GM12878 (cell line): ENCODE measurements at places on chromosomes 7 and 10. TPM values are rescaled to one million over a fixed set of nuclear protein-coding genes. Genes with fewer than 3 reads are reported as not detected.
A peak's percentile ranks its signal among the peaks of the same experiment; 100 is the strongest.

- no peaks in the 10 kb centered on the region for H3K27me3 ChIP-seq
- H3K4me1 ChIP-seq: no peaks in the 10 kb centered on the region
- H3K36me3 ChIP-seq: no peaks in the 10 kb centered on the region
- no peak overlapping the region for H3K27ac ChIP-seq
Measured at GRCh38 chr7:40220421-40220911, 85.7 kb downstream of the SUGCT start.

- no peak for DNase-seq
- no peaks in the 10 kb centered on the region for H3K4me1 ChIP-seq
- no peak overlapping the region for H3K4me3 ChIP-seq
- H3K27me3 ChIP-seq: no peaks in the 10 kb centered on the region; the same call in 1 of the 2 replicates
- no peak overlapping the region for H3K27ac ChIP-seq
Measured at GRCh38 chr7:105655500-105656380, 74.4 kb upstream of the EFCAB10 start.

DNA sequence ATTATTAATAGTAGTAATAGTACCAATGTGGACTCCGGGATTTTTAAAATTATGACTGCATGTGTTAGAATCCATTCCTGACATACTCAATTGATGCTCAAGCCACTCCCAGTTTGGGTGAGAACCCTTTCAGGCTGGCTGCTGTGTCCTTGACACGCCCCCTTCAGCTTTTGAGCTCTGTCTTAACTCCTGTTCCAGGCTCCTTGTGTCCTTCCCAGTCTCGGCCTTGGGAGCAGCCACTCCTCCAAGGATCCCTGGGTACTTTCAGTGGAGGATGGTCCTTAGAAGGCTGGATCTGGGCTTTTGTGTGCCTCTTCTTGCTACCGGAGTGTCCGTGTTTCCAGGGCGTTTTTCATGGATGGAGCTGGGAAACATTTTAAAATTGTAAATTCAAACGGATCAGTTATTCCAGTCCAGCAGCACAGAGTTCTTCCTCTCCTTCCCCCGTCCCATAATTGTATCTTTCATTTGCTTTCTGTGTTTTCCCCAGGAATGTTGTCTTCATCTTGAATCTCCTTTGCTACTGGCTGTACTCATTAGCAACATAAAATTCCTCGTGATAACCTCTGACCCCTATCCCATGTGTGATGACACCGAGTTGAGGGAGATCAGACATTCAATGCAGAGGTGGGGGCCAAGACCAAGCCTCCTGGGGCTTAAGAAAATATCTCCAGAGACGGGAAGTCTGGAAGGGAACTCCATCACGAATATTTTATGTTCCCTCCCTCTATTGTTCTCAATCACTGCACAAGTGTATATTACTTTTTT is 40.0 kb upstream of the PFKFB3 start:
- H3K27me3 ChIP-seq: no peaks in the 10 kb centered on the region
- DNase-seq: no peak
- H3K36me3 ChIP-seq: no peaks in the 10 kb centered on the region; the same call in 1 of the 2 replicates
- H3K4me3 ChIP-seq: 0 out of 2 replicates have a peak overlapping the region, but pooled peaks have one; percentile 56
- H3K27ac ChIP-seq: peak overlapping the region; percentile 40; the same call in 1 of the 2 replicates
- no peaks in the 10 kb centered on the region; the same call in 1 of the 2 replicates for H3K4me1 ChIP-seq

The CPA2 gene
- total RNA-seq: 1.4 and 1.9 TPM in 2 replicates

DNA sequence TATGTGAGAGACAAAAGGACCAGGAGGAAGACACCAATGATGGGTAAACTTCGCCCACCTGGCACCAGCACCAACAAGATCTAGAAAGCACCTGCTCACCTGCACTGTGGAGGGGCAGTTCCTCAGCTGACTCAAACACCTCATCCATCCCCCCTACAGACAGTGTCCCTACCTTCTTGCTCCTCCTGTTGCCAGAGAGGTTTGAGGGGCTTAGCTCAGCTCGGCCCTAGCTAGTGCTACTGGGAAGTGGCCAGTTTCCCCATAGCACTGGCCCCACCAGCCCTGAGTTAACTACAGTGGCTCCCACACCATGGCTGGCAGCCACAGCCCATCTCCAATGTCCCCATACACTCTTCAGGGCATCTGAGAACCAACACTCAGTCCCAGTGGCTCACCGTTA is 70.8 kb downstream of the GRID1 start:
- H3K27me3 ChIP-seq: no peaks in the 10 kb centered on the region
- H3K4me3 ChIP-seq: no peak overlapping the region
- H3K4me1 ChIP-seq: no peaks in the 10 kb centered on the region
- H3K36me3 ChIP-seq: no peaks in the 10 kb centered on the region
